HepG2 (cell line): ENCODE measurements at places on chromosomes 12 and 14.

GRCh38 chr14:103068351-103069073 lies 11.2 kb upstream of the CDC42BPB start:
- H3K27me3 ChIP-seq = peaks cover 33% of the 10 kb centered on the region; the same call in 2 of the 3 replicates
- no peak for DNase-seq
- H3K4me1 ChIP-seq = peaks cover 68% of the 10 kb centered on the region
- peak overlapping the region; percentile 55 for H3K4me3 ChIP-seq
- no peak overlapping the region for H3K27ac ChIP-seq
- no peaks in the 10 kb centered on the region for H3K36me3 ChIP-seq

GRCh38 chr14:86035882-86036281 lies 505.9 kb downstream of the FLRT2 start:
- H3K27ac ChIP-seq = no peak overlapping the region
- peak; percentile 13 for DNase-seq
- H3K4me1 ChIP-seq = no peaks in the 10 kb centered on the region
- no peaks in the 10 kb centered on the region for H3K27me3 ChIP-seq

- no peaks in the 10 kb centered on the region for H3K27me3 ChIP-seq
- H3K27ac ChIP-seq = no peak overlapping the region
- no peak overlapping the region for H3K4me3 ChIP-seq
- peaks cover 50% of the 10 kb centered on the region for H3K4me1 ChIP-seq
- no peaks in the 10 kb centered on the region for H3K36me3 ChIP-seq
- no peak for DNase-seq
These were observed 20.9 kb downstream of the RASSF3 start for GRCh38 chr12:64631197-64631596.

DNA sequence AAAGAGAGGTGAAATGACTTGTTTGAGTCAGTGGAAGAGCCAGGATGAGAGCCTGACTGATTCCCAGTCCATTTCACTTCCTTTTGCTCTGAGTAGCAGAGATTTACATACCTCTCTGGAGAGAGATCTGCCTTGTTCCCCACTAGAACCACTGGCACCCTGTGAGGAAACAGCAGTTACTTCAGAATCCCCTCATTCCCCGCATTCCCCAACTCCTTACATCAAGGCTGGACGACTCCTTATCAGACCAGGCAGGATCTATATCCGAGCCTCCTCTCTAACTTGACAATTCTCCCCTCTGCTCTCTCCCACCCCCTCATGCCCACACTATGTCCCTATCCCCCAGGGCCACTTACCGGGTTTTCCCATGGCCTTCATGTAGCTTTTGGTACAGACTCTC lies 3.7 kb downstream of the RHEBL1 start:
- DNase-seq = no peak
- no peaks in the 10 kb centered on the region for H3K36me3 ChIP-seq
- H3K4me1 ChIP-seq = peaks cover 38% of the 10 kb centered on the region
- H3K4me3 ChIP-seq = no peak overlapping the region
- no peak overlapping the region for H3K27ac ChIP-seq

DNA sequence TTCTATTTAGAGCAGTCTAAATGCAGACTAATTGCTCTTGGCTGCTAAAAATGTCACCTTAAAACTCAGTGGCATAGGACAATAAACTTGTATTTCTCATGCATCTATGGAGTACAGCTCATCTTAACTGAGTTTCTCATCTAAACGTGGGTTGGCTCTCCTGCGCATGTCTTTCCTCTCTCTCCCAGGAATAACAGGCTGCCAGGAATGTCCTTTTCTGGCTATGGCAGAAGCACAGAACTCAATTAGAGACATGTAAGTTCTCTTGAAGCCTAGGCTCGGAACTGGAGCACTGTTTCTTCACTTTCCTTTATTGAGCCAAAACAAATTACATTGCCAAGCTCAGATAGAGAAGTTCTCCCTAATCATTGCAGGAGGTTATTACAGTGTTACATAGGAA lies 722.3 kb upstream of the FLRT2 start:
- H3K4me1 ChIP-seq = no peaks in the 10 kb centered on the region
- no peak overlapping the region for H3K27ac ChIP-seq
- DNase-seq = no peak
- H3K4me3 ChIP-seq = no peak overlapping the region
- no peaks in the 10 kb centered on the region for H3K27me3 ChIP-seq
- H3K36me3 ChIP-seq = no peaks in the 10 kb centered on the region

- H3K27ac ChIP-seq = no peak overlapping the region
- peaks cover 76% of the 10 kb centered on the region for H3K4me1 ChIP-seq
- H3K4me3 ChIP-seq = no peak overlapping the region
- DNase-seq = peak; percentile 73
- no peaks in the 10 kb centered on the region for H3K27me3 ChIP-seq
- H3K36me3 ChIP-seq = no peaks in the 10 kb centered on the region
These were observed 7.6 kb downstream of the ADSS1 start for GRCh38 chr14:104731320-104732294.

DNA sequence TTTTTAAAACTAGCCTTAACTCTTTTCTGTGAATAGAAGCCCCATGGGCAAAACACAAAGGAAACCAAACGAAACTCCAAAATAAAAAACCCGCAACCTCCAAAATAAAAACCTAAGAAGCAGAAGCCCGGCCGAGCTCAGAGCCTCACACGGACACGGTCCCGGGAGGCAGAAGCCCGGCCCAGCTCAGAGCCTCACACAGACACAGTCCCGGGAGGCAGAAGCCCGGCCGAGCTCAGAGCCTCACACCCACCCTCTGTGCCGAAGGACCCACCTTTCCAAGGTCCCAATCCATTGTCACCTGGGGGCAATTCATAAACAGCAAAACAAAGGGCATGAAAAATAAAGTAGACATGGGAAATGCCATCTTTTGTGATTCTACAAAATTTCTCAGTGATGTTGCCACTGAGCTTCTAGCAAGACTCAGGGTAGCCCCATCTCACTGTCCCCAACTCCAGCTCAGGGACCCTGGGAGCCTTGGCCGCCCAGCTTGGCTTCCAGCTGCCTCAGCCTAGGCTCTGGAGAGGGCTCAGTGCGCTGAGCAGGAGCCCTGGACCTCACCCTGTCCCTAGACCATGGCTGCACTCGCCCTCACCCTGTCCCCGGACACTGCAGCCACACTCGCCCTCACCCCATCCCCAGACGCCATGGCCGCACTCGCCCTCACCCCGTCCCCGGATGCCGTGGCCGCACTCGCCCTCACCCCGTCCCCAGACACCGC lies 82.2 kb downstream of the GALNT9 start:
- H3K36me3 ChIP-seq = no peaks in the 10 kb centered on the region
- DNase-seq = no peak
- H3K4me1 ChIP-seq = no peaks in the 10 kb centered on the region
- no peak overlapping the region for H3K27ac ChIP-seq

- no peak overlapping the region for H3K4me3 ChIP-seq
- H3K4me1 ChIP-seq = peaks cover 22% of the 10 kb centered on the region; the same call in 1 of the 2 replicates
- H3K36me3 ChIP-seq = no peaks in the 10 kb centered on the region
- DNase-seq = no peak
These were observed 313.2 kb downstream of the PCNX1 start for GRCh38 chr14:71220462-71220861.

DNA sequence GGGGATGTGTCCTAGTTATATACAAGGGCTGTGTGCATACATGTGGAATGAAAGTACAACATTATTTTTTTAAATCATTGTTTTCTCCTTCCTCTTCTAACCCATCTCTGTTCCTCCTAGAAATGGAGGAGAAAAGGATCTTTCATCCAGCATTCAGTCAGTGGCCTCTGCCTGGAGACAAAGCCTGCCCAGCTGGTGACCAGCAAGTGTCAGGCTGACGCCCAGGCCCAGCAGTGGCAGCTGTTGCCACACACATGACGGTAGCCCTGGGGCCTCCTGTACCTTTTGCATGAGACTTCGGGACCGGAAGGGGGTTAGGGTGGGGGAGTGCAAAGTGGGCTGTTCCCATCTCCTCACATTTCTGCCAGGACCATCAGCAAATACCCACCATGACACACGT lies 46.2 kb downstream of the ERH start:
- no peak overlapping the region for H3K27ac ChIP-seq
- H3K4me1 ChIP-seq = peaks cover 27% of the 10 kb centered on the region
- no peak overlapping the region for H3K4me3 ChIP-seq
- peaks cover 18% of the 10 kb centered on the region; the same call in 2 of the 3 replicates for H3K27me3 ChIP-seq
- H3K36me3 ChIP-seq = no peaks in the 10 kb centered on the region
- DNase-seq = no peak

DNA sequence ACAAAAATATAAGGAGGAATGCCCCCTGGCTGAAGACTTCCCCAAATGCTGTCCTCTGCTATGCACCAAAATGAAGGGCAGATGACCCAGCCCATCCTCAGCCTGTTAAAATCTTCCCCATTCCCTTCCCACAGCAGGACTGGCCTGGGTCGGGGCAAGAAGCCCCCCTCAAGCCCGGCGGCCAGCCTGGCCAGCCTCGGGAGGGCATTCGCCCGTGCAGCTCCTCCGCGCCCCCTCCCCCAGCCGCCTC lies 413 bp downstream of the RARG start:
- peaks cover 10% of the 10 kb centered on the region for H3K27me3 ChIP-seq
- peak overlapping the region; percentile 37; the same call in 1 of the 2 replicates for H3K4me3 ChIP-seq
- H3K36me3 ChIP-seq = no peaks in the 10 kb centered on the region

- peaks cover 15% of the 10 kb centered on the region for H3K36me3 ChIP-seq
- no peak for DNase-seq
- H3K4me1 ChIP-seq = peaks cover 20% of the 10 kb centered on the region
- H3K27ac ChIP-seq = no peak overlapping the region
These were observed 27.8 kb downstream of the COQ6 start for GRCh38 chr14:73977896-73978295.

GRCh38 chr14:93997082-93997481 lies at the start of gene CCDC197:
Gene CCDC197, plus strand, starts transcription at chr14:93997301. Its CDS starts 831 bp downstream, at chr14:93998132.
- no peak within 1 kb of the TSS for H3K27ac ChIP-seq
- peaks cover 58% of the 10 kb centered on the region for H3K27me3 ChIP-seq
- no peak for DNase-seq
